ENCODE measurements at places on chromosomes 2 and 18. TPM values are rescaled to one million over a fixed set of nuclear protein-coding genes. Genes with fewer than 3 reads are reported as not detected.

Gene AQP4
- total RNA-seq, result 20.0 TPM

Gene CD226
- total RNA-seq, result 0.92 TPM

GRCh38 chr18:70151614-70152013 lies 53.9 kb downstream of the RTTN start:
- no peak for DNase-seq

DNA sequence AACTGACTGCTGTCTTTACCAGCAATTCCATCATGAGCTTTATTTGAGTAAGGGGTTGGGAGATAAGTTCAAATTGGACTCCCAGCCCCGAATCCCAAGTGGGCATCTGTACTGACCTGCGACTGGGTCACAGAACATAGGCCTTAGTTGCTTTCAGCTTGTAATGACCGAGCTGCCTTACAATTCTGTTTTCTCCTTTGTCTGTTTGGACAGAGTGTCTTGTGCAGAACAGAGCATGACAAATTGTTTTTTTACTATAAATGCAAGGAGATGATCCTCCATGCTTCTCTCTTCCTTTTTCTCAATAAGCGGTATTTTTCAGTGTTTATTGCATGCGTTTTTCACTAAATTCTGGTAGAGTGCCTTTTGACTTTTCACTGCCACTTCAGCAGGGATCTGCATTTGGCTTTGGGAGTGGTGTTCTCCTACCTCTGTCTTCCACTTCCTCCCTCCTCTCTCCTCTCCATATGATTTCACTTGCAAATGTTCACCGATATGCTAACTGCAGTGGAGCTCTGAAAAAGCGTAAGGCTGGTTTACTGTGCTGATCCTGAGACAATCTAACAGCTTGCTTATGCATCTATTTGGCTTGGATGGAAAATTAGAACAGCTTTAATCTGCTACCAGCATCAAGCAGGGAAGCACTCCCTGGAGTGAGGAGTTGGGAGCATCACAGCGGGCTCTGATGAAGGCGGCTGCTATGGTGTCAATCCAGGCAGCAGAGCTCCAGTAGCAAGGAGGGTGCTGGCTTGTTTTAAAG lies 158.8 kb upstream of the SMIM21 start:
- no peak for DNase-seq

- peak; percentile 57 for DNase-seq
These were observed 100.7 kb downstream of the MYT1L start for GRCh38 chr2:2230433-2230817.
